ENCODE measurements at places on chromosomes 12 and 14.

DNA sequence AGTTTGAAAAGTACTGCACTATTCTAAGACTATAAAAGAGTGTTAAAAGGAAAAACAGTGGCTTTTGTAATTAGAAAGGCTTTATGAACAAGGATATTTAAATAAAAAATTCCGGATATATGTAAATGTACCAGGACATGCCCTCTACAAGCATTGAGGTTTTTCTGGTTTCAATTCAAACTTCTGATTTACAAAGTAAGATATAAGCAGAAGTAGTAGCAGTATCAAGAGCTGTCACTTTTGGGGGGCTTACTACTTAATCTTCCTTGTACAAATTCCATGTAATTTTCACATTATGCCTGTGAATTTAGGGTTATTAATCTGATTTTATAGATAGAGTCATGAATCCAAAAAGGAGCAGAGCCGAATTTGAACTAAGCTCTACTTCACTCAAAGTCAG, 170.3 kb upstream of the ATP2B1 start:
- DNase-seq: peak; percentile 21

GRCh38 chr12:663293-663871, at the start of gene NINJ2:
TSS of gene NINJ2 (minus strand) at chr12:663445. CDS start at chr12:663360, 85 bp downstream.
- no peak for DNase-seq

- no peak for DNase-seq
These were observed 17.2 kb downstream of the WSCD2 start for GRCh38 chr12:108146035-108146893.

- DNase-seq: no peak
These were observed 75.4 kb downstream of the WDR20 start for GRCh38 chr14:102215071-102215470.
